ENCODE measurements at places on chromosomes 7 and 10. TPM values are rescaled to one million over a fixed set of nuclear protein-coding genes. Genes with fewer than 3 reads are reported as not detected.

CALHM3 gene
- not detected for total RNA-seq

ADAMTS14 gene
- total RNA-seq = not detected

PRPS1L1 gene
- not detected for total RNA-seq

ACTR3C gene
- not detected for total RNA-seq

HTR5A gene
- total RNA-seq = not detected

CALCR gene
- total RNA-seq = not detected

FRMPD2 gene
- total RNA-seq = not detected

SAP25 gene
- not detected for total RNA-seq

TMEM26 gene
- 0.09 TPM for total RNA-seq

NIPSNAP2 gene
- 34.8 TPM for total RNA-seq

MMRN2 gene
- total RNA-seq = 430 TPM

ENO4 gene
- 0.28 TPM for total RNA-seq

IQUB gene
- 0.36 TPM for total RNA-seq

TTYH3 gene
- total RNA-seq = 51.1 TPM

GAD2 gene
- total RNA-seq = not detected

GPER1 gene
- total RNA-seq = 0.75 TPM
